ENCODE measurements at places on chromosomes 5 and 9.

DNA sequence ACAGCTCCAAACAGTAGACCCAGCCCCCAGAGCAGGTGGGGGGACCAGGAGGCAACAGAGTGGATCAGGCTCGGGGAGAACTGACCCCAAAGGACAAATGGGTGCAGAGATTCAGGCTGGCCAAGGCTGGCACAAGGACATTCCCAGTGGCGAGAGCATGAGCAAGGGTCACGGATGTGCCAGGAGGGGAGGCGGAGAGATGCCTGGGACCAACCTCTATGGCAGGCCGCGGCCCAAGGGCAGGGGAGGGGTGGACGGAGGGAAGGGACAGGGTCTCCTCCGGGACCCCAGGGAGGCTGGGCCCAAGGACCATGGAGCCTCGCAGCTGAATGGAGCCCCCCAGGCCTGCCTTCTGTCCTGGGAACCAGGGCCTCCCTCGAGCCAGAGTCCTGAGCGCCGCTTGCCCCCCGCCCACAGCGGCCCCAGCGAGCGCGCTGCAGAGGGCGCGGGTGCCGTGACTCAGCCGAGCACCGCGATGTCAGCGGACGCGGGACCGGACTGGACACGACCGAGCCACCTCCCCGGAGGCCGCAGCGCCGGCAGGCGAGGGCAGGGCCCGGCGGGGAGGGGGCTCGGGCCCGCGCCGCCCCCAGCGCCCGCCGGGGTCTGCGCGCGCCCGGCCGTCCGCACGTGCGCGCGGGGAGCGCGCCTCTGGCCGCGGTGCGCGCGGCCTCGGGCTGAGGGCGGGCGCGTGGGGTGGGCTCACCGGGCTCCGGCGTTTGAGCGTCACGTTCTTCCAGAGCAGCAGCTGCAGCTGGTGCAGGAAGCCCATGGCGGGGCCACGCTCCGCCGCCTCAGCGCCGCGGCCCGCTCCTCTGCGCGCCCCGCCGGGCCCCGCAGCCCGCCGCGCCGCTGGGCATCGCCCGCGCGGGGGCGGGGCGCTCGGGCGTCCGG lies at the start of gene ABCA2:
ABCA2 (minus strand) TSS at position 869 of the 894 bp plus-strand sequence; CDS start at position 772, 97 bp downstream.
- DNase-seq, result no peak

DNA sequence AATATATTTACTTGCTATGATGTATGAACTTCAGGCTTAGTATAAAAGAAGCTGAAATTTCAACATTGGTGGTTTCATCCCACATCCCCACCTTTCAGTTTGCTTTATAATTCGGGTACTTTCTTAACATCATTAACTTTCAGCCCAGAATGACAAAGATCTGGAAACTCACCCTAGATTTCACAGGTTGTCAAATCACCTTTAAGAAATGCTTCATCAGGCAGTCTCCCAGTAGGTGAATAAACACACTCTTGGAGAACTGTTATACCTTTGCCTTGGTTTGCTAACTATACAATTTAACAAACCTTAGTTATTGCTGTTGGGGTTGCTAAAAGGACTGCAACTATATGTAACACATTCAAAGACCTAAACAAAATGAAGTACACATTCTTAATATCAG lies 54.4 kb downstream of the MLANA start:
- no peak for DNase-seq

GRCh38 chr5:175162036-175162435 lies 281.9 kb downstream of the DRD1 start:
- no peak for DNase-seq

DNA sequence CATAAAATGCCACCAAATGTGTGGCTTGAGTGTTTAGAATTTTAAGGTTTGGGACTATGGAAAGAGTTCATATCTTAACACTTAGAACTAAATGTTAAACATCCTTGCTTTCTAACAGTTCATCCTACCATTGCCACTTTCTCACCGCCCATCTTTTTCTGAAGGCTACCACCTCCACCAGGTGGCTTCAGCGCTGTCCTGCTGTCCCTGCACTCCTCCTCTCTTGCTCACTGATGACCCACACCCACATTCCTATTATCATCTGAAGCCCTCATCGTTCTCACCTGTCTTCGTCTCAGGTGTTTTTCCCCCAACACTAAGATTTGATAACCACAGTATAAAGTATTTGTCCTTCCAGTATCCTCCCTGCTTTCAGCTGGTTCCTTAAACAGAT lies 7.4 kb downstream of the MEGF10 start:
- no peak for DNase-seq

- DNase-seq, result no peak
Observed at GRCh38 chr5:158514986-158515359, 584.7 kb downstream of the EBF1 start.

DNA sequence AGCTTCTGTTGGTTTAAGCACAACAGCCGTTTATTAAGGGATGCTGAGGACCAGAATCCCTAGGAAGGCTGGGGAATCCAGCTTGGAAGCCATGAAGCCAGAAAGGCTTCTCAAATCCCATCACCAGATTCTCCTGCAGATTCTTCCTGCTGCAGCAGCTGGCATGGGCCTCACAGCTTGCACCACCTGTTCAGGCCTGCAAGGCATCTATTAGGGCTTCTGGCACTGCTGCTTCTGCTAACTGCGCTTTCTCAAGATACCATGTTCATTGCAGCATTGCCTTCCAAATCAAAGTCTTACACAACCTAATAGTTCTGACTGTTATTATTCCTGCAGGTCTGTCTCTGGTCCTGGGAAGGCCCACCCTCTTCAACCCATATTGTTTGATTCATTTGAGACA lies 51.2 kb upstream of the ZNF366 start:
- no peak for DNase-seq

GRCh38 chr5:73322437-73323076 lies 126.0 kb downstream of the FOXD1 start:
- DNase-seq, result no peak

DNA sequence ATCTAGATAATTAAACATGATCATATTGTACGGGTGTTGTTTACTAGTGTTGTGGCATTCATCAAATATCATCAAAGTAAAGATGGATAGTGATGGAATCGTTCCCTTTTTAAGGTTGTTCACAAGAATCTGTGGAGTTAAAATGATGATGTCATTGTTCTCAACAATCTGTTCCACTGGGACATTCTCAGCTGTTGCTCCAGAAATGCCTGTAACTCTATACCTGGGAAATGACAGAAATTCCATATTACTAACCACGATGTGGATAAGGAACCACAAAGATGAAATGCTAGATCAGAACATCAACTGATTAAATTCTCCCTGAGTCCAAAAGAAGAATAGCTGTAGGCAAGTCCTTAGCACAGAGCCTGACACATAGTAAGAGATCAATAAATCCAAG lies 38.0 kb downstream of the RIGI start:
- DNase-seq, result no peak

DNA sequence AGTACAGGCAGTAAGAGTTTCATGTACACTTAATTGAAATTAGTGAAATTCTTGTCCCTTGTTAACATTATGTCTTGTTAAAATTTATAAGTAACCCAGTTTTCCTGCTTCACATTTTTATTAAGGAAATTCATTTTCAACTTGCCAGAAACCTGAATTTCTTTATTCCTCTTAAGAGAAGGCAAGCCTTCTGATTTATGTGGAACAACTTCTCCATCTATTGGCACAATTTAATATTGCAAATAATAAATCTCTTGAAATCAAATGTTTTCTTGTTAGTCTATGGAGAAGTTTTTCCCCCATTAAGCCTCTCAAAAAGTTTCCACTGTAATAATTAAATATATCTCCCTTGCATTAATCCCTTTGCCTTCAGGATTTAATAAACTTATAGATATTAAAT lies 33.8 kb upstream of the ACO1 start:
- DNase-seq, result no peak

Data from activated CD4-positive, alpha-beta T cell treated with anti-CD3 and anti-CD28 coated beads for 1 hour (primary cell).